ENCODE measurements at places on chromosomes 7 and 10.

DNA sequence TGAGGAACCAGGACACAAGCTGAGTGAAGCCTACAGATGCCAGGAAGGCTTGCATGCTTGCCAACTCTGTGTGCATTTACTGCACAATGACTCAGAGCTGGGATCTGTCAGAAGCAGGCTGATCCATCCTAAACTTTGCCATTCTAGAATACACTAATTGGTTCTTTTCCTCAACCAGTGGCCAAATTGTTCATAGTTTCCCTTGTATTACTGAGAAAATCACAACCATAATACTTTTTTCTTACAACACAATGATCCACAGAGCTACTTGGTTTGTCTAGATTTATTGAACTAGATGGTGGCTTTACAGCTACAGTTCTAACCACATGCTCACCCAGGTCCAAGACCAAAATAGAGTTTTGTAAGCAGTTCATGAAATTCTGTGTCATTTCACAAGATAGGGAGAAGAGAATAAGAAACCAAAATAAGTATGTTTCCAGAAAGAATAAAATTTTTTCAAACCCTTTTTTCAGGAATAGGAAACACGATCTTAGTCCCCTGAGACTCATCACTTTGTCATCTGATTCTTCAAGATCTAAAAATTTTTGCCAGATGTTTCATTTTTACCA is 21.0 kb upstream of the LRRC17 start:
- DNase-seq: peak; percentile 57

GRCh38 chr7:29207162-29207801 is 12.7 kb downstream of the CHN2 start:
- DNase-seq: no peak

- no peak for DNase-seq
Measured at GRCh38 chr10:112141292-112141691, 42.3 kb downstream of the GPAM start.

DNA sequence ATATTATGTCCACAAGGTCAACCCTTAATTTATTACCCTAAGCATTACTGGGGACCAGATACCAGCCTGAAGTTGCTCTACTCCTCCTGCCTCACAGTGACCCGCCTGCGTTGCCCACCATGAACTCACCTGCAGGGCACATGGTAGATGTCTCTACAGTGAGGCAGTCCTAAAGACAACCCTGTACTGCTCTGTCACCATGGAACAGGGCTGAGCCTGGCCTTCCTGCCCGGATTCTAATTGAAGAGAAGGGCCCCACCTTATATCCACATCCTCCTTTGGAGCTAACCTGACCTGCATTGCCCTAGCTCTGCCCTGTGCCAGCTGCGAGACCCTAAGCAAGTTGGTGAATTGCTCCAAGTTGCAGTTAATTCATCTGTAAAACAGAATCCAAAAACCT is 4.1 kb downstream of the SH3PXD2A start:
- no peak for DNase-seq

DNA sequence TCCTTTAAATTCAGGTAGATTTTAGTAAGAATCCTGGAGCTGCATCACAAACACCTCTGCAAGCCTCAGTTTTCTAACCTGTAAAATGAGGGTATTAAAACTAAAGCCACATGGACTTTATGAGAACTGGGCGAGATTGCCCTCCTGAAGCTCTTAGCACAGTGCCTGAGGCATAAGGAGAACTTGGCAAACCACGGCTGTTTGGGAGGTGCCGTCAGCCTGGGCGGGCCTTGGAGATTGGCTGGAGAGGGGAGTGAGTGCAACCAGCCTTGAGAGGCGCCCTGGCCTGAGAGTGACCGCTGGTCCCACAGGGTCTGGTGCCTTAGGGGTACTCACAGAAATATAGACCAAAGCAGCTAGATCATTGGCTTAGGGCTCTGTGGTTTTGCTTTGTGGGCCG is 5.4 kb upstream of the TNS3 start:
- no peak for DNase-seq

- DNase-seq: no peak
Measured at GRCh38 chr7:151252961-151253711, 4.6 kb upstream of the SMARCD3 start.

DNA sequence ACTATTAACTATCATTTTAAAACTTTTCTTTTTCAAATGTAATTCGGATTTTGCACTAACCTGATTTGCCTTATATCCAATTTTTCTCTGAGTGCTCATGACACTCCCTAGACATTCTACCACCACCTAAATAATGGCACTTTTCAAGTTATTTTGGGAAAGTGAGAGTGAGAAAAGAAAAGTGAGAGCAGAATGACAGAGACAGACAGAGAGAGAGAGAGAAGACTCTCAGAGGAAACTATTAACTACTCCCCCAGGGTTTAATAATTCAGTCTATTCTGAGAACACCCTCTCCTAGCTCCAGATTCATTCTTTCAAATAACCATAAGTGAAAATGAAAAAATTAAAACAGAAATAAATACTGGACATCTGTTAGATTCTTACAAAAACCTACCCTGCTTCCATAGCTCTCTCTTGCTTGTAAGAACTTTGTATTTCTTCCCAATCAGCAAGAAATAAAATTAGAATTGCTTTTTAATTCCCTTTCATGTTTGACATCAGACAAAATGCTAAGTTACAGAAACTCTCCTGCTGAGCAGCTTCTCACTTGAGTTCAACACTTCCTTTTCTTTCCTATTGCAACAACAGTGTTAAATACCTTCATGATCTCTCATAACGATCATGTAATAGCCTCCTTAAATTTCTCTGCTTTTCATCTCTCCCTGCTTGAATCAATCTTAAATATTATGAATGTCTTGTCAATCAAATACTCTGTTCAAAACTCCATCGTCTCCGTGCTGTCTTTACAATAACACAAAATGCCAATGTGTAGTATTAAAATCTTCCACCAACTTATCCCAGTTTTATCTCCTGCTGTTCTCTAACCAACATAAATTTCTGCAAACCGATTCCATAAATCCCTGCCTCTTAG is 191.7 kb downstream of the SEMA3E start:
- DNase-seq: no peak

- peak; percentile 95 for DNase-seq
Measured at GRCh38 chr10:103367782-103368518, at the start of gene TAF5. TSS of gene TAF5 (plus strand) at chr10:103367976. CDS start at chr10:103367990, 14 bp downstream.

DNA sequence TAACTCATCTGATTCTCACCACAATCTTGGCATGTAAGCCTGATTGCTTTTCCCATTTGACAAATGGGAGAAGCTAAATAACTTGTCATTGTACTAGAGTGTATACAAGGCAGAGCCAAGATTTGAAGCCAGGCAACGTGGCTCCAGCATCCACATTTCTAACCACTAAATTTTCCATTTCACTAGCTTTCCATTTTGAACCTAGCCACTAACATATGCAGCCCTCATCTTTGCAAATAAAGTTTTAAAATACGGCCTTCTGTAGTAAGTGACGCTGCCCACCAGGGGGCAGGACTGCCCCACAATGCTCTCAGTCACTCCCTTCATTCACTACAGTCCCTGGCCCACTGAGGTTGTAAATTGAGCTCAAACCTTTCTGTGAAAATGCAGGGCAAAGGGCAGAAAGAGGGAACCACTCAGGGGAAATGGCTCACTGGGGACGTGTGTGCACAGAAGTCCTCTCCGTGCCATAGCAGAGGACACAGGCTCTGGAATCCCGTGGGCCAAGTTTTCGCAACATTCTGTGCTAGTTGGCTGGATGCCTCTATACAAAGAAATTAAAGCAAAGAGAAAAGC is 315.7 kb downstream of the TNS3 start:
- DNase-seq: peak; percentile 53

GRCh38 chr10:43931308-43931930 is 282.7 kb upstream of the ZNF32 start:
- DNase-seq: peak; percentile 7

GRCh38 chr10:104447906-104448305 is 94.3 kb downstream of the CFAP58 start:
- DNase-seq: no peak

- DNase-seq: no peak
Measured at GRCh38 chr7:104341546-104341945, 13.1 kb downstream of the LHFPL3 start.

DNA sequence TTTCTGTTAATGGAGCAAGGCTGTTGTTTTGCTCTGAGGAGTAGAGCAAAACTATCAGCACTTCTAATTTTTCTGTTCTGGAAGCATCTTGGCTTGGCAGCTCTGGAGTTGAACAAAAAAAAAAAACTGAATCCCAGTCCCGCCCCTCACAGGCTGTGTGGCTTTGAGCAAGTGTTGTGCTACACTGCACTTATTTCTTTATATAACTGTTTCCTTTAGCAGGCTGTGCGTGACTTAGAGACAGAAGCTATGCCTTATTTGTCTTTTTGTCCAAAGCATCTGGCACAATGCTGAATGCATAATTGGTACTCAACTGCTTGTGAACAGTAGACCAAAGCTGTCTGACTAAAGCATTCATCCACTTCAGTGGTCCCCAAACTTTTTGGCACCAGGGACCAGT is 96.1 kb downstream of the AMPH start:
- DNase-seq: no peak

GRCh38 chr7:44278451-44279161 is 46.8 kb downstream of the CAMK2B start:
- no peak for DNase-seq

Measured in SW 1271 (cell line).